Lung microvascular endothelial cell (primary cell): ENCODE measurements at places on chromosomes 5 and 9.

- peak; percentile 65 for DNase-seq
Observed at GRCh38 chr9:93682155-93682968, 106.0 kb downstream of the PHF2 start.

- no peak for DNase-seq
Observed at GRCh38 chr9:98652741-98653140, 56.0 kb downstream of the GABBR2 start.

GRCh38 chr9:136361047-136361753 is 2.3 kb downstream of the DNLZ start:
- no peak for DNase-seq

DNA sequence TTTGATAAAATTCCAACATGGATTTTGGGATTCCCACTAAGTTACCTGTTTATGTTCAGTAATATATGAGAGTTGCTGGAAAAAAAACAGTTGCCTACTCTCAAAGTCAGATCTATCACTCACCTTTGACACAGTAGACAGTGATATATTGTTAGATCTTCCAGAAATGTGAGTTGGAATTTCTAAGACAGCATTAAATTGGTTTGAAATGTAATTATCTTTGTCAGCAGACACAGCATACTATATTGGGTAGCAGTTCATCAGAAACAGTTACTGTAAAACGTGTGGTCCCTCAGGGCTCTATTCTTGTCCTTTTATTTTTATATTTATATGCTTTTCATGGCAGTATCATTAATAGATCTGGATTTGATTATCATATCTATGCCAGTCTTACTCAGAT is 433.6 kb upstream of the ARRDC3 start:
- DNase-seq, result no peak

GRCh38 chr5:4017076-4017803 is 421.6 kb downstream of the IRX1 start:
- DNase-seq, result no peak

GRCh38 chr5:91212714-91213092 is 170.4 kb downstream of the ARRDC3 start:
- DNase-seq, result peak; percentile 35

- DNase-seq, result peak; percentile 99
Observed at GRCh38 chr9:129036241-129036922, at the start of gene MIGA2. Gene MIGA2, plus strand, starts transcription at chr9:129036626. Its CDS starts 3,969 bp downstream, at chr9:129040595.

- no peak for DNase-seq
Observed at GRCh38 chr5:180618487-180618828, 27.2 kb upstream of the SCGB3A1 start.

DNA sequence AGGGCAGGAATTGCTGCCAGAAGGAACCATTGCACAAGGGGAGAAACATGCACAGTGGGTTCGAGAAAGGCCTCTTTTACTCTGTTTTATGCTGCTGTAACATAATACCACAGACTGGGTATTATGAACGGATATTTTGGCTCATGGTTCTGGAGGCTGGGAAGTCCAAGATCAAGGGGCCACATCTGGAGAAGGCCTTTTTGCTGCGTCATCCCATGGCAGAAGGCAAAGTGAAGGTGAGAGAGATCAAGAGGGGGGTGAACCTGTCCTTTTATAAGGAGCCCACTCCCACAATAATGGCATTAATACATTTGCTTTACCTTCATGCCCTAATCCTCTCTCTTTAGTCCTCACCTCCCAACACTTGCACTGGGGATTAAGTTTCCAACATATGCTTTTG is 136.9 kb upstream of the ALDH1B1 start:
- no peak for DNase-seq

DNA sequence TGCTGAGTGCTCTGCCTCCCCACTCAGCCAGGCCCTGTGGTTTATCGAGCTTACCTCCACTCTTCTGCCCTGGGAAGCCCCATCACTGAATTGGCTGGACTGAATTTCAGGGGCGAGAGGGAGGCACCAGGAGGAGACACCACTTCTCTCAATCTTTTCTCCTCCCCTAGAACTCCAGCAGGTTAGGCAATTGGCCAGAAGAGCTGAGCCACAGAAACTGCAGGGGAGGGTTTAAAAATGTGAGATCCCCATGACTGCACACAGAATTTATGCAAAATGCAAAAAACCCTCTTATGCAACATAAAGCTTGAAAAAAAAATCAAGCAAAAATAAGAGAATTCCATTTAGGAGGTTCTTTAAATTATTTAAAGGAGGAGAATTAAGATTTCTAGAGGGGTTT is 29.9 kb downstream of the TUT7 start:
- DNase-seq, result no peak

- DNase-seq, result peak; percentile 90
Observed at GRCh38 chr5:131394128-131394527, 130.3 kb downstream of the CDC42SE2 start.

GRCh38 chr5:17238521-17239041 is 21.1 kb downstream of the BASP1 start:
- DNase-seq, result peak; percentile 68

DNA sequence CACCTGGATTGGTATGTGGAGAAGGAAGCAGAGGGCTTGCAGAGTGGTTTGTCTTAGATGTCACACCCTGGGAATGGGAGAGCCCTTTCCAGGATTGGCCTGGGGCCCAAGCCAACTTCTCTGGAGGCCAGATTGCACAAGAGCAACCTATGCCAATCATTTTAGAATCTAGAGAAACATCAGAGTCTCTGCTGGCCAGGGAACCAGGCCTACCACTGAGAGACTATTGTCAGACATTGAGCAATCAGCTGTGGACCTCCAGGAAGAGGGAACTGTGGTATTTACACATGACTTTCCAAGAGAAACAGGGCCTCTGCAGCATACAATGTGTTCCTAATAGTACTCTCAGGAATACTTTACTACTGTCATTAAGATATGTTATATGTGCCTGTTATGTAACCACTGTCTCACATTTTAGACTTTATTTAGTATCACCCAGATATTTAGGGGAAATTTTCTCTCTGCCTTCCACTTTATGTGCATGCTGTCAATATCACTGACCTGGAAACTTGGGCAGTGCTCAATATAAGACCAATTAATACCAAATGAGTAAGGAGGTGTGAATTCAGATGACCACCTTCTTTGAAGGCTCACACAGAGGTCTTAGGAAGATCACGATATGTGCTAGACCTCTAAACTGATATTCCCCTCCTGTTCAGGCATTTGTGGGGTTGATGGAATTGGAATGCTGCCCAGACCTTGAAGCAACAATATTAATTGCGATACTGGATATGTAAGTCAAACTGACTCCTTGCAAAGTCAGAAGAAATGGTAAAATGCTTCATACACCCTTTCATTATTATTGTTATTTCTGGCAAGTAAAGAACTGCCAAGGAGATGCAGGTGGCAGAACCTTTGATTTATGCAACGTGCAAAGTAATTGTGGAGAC is 20.5 kb upstream of the CCL28 start:
- DNase-seq, result peak; percentile 69

- no peak for DNase-seq
Observed at GRCh38 chr9:129242971-129243561, 65.0 kb upstream of the IER5L start.

GRCh38 chr5:132369474-132370180 is at the start of gene SLC22A5:
Gene SLC22A5, plus strand, starts transcription at chr5:132369710. Its CDS starts 263 bp downstream, at chr5:132369973.
- peak; percentile 62 for DNase-seq

DNA sequence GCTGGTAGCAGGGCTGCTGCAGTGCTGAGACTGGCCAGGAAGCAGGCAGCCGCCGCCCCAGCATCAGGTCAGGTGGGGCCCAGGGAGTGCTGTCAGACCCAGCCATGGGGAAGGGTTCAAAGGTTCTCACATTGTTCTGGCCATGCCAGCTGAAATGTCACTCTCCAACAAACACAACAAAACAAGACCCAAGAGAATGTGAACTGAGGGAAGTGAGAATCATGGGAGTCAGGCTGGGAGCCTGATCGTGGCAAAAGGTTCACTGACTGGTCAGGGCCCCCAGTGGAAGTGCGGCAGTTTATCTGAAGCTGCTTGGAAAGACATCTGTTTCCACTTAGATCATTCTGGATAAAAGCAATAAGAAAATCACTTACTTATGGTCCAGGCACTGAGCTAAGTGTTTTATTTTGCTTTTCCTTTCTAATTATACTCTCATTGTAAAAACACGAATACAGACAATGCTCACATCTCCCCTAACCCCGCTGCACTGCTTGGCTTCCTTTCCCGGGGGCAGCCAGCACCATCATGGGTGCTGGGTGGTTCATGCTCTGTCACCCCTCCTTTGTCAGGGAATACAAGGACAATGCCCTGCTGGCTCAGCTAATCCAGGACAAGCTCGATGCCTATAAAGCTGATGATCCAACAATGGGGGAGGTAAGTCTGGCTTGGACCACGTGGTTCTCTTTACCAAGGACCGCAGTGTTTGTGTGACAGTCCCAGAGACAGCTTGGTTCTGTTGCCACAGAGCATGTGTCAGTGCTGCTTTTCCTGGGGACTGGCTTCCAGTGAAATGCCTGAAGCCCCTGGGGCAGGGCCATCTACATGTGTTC is 41.9 kb upstream of the CFAP157 start:
- DNase-seq, result peak; percentile 31

GRCh38 chr5:10602031-10602806 is 38.3 kb downstream of the ANKRD33B start:
- no peak for DNase-seq

DNA sequence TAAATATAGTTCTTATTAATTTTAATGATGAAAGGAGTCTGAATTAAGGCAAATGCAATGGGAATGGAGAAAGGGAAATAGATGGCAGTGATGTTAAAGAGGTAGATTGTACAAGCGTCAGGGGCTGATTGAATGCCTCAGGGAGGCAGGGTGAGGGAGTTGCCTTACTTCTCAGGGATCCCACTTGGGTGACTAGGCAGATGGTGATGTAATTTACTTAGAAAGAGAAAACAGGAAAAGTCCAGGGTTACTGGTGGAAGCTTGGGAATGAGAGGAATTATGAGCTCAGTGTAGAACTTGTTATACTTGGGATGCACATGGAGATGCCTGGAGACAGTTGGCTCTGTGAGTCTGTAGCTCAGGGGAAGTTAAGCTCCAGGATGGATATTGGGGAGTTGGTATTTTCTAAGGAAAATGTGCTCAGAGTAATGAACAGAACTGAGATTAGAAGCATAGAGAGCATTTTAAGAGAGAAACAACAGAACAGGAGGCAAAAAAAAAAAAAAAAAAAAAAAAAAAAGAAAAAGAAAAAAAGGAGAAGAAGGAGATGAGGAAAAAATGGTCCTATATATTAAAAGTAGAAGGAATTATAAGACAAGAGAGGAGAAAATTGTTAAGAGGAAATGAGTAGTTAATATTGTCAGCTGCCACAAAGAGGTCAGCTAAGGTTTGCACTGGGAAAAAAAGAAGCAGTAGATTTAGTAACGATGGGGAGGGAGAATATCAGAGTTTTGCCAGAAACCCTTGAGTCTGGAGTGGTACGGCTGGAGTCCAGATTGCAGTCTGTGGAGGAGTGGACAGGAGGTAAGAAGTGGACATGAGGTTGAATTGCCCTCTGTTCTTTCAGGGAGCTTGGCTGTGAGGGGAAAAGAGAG is 88.0 kb upstream of the ELL2 start:
- DNase-seq, result no peak

DNA sequence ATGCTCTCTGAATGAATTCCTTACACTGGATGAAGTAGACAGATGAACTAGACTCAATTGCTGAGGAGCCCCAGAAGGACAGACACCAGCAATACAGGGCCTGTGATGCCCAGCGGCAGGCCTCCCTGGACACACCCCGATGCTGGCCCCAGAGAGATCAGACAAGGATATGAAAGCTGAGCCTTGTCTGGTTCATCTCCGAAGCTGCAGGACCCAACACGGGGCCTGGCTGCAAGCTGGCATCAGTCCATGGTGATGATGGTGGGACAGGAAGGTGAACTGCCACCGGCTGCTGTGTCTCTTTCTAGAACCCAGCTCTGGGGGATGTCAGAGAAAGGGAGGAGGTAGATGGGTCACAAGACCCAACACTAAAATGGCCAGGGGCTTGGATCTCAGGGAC is 104.0 kb upstream of the LMX1B start:
- DNase-seq, result no peak

- no peak for DNase-seq
Observed at GRCh38 chr5:76503929-76504328, 100.8 kb downstream of the IQGAP2 start.

- no peak for DNase-seq
Observed at GRCh38 chr5:168867241-168867640, 288.1 kb upstream of the PANK3 start.
